ENCODE measurements at places on chromosomes 1 and 21. TPM values are rescaled to one million over a fixed set of nuclear protein-coding genes. Genes with fewer than 3 reads are reported as not detected.

Gene HRNR
- not detected for total RNA-seq

Gene LCK
- total RNA-seq: 220 TPM

- H3K36me3 ChIP-seq: no peaks in the 10 kb centered on the region
- H3K4me1 ChIP-seq: no peaks in the 10 kb centered on the region
Measured at GRCh38 chr1:70024272-70024671, 181.1 kb downstream of the LRRC40 start.

DNA sequence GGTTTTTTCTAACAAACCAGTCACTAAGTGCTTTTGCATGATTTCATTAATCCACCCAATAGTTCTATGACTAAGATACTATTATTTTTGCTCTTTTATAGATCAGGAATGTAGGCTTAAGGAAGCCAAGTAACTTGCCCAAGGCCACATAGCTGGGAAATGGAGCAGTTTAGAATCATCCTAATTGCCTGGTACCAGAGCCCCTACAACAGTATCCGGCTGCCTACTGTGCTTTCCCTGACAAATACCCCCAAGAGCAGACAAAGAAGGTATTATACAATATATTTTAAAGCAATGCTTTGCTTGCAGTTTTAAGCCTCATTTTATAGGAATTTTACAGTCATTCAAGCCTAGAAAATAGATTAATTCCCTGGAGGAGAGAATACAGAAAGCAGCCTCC lies 45.5 kb upstream of the RASAL2 start:
- no peaks in the 10 kb centered on the region for H3K36me3 ChIP-seq
- H3K27me3 ChIP-seq: peaks cover 2% of the 10 kb centered on the region
- no peak for DNase-seq
- no peak overlapping the region for H3K4me3 ChIP-seq

- peaks cover 20% of the 10 kb centered on the region for H3K4me1 ChIP-seq
- no peaks in the 10 kb centered on the region for H3K36me3 ChIP-seq
- no peaks in the 10 kb centered on the region for H3K27me3 ChIP-seq
Measured at GRCh38 chr1:178726087-178726517, 1.1 kb downstream of the RALGPS2 start.

DNA sequence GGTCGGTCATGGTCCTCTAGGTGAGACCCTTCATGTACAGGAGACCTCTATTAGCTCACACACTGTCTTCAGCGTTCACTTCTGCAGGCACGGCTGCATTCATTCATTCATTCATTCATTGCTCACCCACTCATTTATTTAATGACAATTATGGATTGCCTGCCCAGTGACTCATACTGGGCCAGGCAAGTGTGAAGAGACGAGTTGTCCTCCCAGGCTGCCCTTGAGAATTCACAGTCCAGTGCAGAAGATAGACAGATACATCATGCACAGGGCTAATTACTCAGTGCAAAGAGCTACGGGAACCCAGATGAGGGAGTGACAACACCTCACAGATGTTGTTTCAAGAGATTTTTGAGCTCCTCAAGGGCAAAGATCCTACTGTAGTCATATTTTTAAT lies 248.4 kb downstream of the TNR start:
- peaks cover 3% of the 10 kb centered on the region for H3K4me1 ChIP-seq
- no peaks in the 10 kb centered on the region for H3K36me3 ChIP-seq
- H3K4me3 ChIP-seq: no peak overlapping the region
- no peak for DNase-seq
- H3K27ac ChIP-seq: no peak overlapping the region

GRCh38 chr1:185044387-185044786 lies 971 bp upstream of the RNF2 start:
- H3K36me3 ChIP-seq: peaks cover 3% of the 10 kb centered on the region
- peaks cover 29% of the 10 kb centered on the region for H3K4me1 ChIP-seq
- H3K27ac ChIP-seq: peak overlapping the region; percentile 84
- DNase-seq: no peak
- H3K27me3 ChIP-seq: no peaks in the 10 kb centered on the region

- H3K27ac ChIP-seq: no peak overlapping the region
- H3K27me3 ChIP-seq: no peaks in the 10 kb centered on the region
- no peak overlapping the region for H3K4me3 ChIP-seq
- no peaks in the 10 kb centered on the region for H3K36me3 ChIP-seq
- DNase-seq: no peak
Measured at GRCh38 chr1:2356401-2356800, 35.0 kb downstream of the MORN1 start.

GRCh38 chr1:210428696-210429095 lies 100.0 kb downstream of the HHAT start:
- no peak overlapping the region for H3K27ac ChIP-seq
- no peak overlapping the region for H3K4me3 ChIP-seq
- H3K36me3 ChIP-seq: no peaks in the 10 kb centered on the region
- no peaks in the 10 kb centered on the region for H3K27me3 ChIP-seq
- DNase-seq: no peak

DNA sequence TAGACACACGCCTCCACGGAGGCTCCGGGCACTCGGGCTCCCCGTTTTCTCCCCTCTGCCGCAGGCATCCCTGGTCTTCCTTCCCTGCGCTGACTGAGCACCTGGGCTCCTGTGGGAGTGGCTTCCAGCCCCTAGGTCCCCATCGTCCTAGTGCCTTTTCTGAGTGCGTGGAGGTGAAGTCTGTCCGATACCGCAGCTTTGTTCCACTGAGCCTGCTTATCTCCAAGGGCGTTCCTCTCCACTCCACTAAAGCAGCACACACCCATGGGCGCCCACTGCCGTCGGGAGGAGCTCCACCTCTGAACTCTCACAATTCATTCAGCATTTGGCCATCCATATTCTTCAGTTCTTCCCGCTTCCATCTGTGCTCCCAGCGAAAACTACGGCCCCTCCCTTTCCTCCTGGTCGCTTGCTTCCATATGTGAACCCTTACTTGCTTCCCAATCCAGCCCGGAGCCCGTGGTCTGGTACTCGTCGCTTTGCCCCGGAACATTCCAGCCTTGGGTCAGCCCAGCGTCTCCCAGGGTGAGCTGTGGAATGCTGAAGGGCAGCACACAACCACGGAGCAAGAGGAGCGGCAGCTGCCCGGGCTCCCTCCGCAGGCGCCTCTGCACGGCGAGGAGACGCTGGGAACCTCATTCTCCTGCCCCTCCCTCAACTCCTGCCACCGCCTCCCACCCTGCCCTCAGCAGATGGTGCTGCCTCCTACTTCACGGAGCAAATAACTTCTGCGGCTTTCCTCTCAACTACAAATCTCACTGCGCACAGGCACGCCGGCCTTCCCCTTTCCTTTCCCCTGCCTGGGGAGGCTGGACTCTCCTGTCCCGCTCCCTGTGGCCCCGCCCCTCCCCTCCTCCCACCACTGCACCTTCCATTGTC lies 27.5 kb downstream of the ATP8B2 start:
- peaks cover 32% of the 10 kb centered on the region for H3K4me1 ChIP-seq
- peak overlapping the region; percentile 72 for H3K4me3 ChIP-seq
- peak overlapping the region; percentile 81 for H3K27ac ChIP-seq
- peak; percentile 80 for DNase-seq
- no peaks in the 10 kb centered on the region for H3K27me3 ChIP-seq

DNA sequence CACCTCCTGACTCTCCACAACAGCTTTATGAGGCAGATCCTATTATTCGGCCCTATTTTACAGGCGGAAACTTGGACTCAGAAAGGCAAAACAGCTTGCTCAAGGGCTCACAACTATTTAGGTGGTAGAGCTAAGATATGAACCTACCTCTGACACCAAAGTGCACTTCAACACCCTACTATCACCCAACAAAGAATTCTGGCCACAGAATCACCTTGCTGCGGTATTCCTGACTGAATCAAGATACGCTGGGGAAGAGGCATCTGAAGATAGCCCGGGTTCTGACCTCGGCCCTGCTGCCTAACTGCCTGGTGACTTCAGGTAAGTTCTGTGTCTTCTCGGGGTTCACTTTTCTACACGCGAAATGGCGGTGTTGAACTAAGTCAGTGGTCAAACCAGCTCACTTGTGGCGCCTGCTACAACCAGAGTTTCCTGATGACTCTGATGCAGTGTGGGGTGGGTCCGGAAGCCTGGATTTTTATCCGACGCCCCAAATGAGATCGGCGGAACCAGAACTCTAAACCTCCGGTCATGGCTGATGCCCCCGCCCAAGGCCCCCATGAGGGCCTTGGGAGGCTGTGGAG lies 608 bp downstream of the PEF1 start:
- H3K27ac ChIP-seq: peak overlapping the region; percentile 100
- no peak for DNase-seq
- peaks cover 23% of the 10 kb centered on the region for H3K4me1 ChIP-seq
- H3K4me3 ChIP-seq: peak overlapping the region; percentile 95
- H3K27me3 ChIP-seq: no peaks in the 10 kb centered on the region

DNA sequence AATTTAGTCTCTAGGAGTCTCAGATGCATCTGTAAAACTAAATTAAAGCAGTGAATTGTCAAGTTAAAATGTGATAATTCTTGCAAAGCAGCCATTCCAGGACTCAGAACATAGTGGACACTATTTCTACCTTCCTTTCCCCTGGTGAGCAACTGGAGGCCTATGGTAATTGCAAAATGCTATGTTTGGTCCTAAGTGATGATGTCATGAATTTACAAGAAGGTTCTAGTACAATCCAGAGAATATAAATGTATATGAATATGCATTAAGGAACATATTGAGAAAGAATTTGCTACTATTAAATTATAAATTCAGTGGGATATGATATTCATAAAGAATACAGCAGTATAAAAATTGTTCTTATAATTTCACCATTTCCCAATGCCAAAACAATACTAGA lies 32.6 kb downstream of the OMA1 start:
- no peak for DNase-seq
- no peaks in the 10 kb centered on the region for H3K27me3 ChIP-seq
- peaks cover 22% of the 10 kb centered on the region for H3K36me3 ChIP-seq
- no peak overlapping the region for H3K27ac ChIP-seq

DNA sequence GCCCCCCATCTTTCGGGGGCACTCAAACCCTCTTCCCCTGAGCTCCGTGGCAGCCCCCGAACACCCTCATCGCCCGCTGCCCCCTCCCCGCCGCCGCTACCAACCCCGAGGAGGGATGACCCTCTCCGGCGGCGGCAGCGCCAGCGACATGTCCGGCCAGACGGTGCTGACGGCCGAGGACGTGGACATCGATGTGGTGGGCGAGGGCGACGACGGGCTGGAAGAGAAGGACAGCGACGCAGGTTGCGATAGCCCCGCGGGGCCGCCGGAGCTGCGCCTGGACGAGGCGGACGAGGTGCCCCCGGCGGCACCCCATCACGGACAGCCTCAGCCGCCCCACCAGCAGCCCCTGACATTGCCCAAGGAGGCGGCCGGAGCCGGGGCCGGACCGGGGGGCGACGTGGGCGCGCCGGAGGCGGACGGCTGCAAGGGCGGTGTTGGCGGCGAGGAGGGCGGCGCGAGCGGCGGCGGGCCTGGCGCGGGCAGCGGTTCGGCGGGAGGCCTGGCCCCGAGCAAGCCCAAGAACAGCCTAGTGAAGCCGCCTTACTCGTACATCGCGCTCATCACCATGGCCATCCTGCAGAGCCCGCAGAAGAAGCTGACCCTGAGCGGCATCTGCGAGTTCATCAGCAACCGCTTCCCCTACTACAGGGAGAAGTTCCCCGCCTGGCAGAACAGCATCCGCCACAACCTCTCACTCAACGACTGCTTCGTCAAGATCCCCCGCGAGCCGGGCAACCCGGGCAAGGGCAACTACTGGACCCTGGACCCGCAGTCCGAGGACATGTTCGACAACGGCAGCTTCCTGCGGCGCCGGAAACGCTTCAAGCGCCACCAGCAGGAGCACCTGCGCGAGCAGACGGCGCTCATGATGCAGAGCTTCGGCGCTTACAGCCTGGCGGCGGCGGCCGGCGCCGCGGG lies 837 bp downstream of the FOXD3 start:
- no peak overlapping the region for H3K27ac ChIP-seq
- peak; percentile 67 for DNase-seq
- peaks cover 9% of the 10 kb centered on the region for H3K36me3 ChIP-seq

DNA sequence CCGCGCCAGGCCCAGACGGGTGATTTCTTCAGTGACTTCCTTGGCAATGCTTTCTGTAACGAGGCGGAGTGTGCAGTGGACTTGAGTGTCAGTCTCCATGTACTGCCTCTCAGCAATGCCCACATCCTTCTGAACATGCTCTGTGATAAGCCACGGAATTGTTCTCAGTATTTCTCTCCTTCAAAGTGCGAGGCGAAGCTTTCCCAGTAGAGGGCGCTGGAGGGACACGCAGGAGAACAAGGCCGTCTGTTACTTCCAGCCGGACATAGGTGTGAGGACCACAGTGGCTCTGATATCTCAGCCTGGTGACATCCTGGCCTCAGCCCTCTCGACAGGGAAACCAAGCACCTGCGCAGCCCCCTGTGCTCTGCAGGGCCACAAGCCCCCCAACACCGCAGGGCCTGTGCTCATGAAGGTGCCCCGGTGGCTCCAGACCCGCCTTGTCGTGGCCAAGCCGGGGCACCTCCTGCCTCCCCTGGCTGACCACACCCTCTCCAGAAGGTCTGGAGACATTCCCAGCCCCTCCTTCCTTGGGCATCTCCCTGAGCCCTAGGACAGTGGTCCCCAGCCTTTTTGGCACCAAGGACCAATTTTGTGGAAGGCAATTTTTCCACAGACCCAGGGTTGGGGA lies 46.1 kb upstream of the BACE2 start:
- DNase-seq: peak; percentile 83
- no peak overlapping the region for H3K4me3 ChIP-seq
- no peaks in the 10 kb centered on the region for H3K36me3 ChIP-seq
- no peaks in the 10 kb centered on the region for H3K4me1 ChIP-seq
- peaks cover 5% of the 10 kb centered on the region for H3K27me3 ChIP-seq

DNA sequence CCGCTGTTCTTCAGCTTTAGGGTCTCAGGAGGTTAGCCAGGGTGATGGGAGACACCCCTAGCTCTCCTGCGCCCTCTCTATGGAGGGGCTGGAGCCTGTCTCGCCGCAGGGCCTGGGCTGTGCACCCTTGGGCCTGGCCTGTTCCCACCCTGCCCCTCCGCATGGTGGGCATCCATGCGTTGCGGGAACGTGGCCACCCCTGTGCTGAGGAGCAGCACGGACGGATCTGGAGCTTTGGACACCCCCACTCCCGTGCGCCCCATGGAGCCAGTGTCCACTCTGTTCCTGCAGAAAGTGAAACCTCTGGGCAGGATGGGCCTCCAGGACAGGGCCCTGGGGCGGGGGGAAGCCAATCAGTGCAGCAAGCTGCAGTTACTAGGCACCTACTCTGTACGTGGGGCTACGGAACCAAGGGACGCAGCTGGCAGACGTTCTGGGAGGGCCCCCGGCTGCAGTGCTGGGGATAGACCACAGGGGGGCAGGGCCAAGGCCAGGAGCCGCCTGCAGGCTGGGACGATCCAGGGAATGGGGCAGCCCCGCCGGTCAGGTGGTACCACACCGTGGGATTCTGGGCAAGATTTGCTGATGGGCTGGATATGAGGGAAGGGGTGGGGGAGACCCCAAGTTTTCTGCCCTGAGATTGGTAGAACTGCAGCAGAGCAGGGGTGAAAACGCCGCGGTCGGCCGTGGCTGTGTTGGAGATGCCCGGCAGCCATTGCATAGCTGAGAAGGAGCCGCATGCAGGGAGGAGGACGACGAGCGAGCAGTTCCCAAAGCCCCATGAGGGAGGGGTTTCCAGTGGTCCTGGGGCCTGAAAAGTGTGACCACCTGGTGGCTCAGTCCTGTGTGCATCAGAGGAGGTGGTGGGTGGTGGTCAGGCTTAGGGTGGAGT lies 43.3 kb downstream of the TP73 start:
- no peaks in the 10 kb centered on the region for H3K36me3 ChIP-seq
- H3K27ac ChIP-seq: no peak overlapping the region
- no peak overlapping the region for H3K4me3 ChIP-seq
- peaks cover 3% of the 10 kb centered on the region for H3K4me1 ChIP-seq
- DNase-seq: peak; percentile 65
